NCI-H1436 treated with DMSO at 0.1 percent for 48 hours (cell line): ENCODE measurements at places on chromosomes 11 and 22.

- no peak for DNase-seq
Measured at GRCh38 chr11:128821556-128821955, 45.5 kb downstream of the KCNJ1 start.

- no peak for DNase-seq
Measured at GRCh38 chr11:61618978-61619377, 38.1 kb upstream of the SYT7 start.

- no peak for DNase-seq
Measured at GRCh38 chr22:28395920-28396753, 283.5 kb downstream of the TTC28 start.

- no peak for DNase-seq
Measured at GRCh38 chr11:71940561-71941219, 11.8 kb downstream of the RNF121 start.

GRCh38 chr22:20469110-20469868 lies 26.3 kb downstream of the KLHL22 start:
- no peak for DNase-seq

GRCh38 chr11:113272281-113272680 lies 42.1 kb upstream of the TTC12 start:
- DNase-seq: no peak

DNA sequence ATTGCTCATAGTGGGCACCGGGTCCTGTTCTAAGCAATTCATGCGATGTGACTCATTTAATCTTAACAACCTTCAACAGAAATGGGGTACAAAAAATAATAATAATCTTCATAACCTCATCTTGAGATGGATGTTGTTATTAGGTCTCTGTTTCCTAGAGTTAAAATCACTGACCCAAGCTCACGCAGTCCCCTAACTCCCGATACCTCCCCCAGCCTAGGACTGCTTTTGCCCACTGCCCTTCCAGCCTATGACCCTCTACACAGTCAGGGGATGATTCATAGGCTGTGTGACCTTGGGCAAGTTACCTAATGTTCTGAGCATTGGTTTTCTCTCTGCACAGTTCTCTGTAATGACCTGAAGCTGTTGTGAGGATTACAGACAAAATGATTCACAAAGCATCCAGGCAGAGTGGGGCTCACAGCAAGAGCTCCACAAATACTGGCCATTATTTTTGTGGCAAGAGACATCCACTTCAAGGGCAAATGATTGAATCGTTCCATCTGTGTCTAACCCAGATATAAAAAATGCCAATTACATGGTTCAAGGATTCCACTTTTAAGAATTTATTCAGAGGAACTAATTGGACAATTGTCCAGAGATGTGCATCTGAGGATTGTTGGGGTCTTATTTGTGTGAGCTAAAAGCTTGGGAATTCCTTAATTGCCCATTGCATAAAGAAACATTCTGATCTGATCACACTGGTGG lies 20.0 kb downstream of the MTFP1 start:
- no peak for DNase-seq

DNA sequence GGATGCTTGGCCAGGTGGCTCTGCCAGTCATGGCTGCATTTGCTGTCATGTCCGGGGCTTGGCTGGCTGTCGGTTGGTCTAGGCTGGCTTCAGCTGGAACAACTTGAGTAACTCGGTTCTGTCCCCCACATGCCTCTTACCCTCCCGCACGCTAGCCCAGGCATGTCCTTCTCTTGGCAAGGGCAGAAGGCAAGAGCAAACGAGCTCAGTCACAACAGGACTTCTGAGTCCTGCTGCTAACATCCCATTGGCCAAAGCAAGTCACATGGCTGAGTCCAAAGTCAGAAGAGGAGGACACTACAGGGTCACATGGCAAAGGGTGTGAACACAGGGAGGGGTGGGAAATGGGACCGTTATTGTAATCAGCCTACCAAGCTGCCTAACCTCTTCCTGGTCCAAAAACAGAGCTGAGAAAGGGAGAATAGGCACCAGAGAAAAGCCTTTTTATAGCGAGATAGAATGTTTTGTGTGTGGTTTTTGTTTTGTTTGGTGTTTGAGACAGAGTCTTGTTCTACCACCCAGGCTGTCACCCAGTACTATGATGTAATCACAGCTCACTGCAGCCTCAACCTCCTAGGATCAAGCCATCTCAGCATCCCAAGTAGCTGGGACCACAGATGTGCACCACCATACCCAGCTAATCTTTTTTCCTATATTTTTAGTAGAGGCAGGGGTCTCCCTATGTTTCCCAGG lies 81.9 kb downstream of the MN1 start:
- no peak for DNase-seq

GRCh38 chr22:42743501-42743991 lies 22.9 kb upstream of the A4GALT start:
- no peak for DNase-seq

GRCh38 chr11:70951139-70951804 lies 301.1 kb downstream of the SHANK2 start:
- no peak for DNase-seq

- DNase-seq: no peak
Measured at GRCh38 chr22:26589845-26590736, at the start of gene TPST2. TPST2 (minus strand) TSS chr22:26590132; CDS start chr22:26541630, 48,502 bp downstream.

- DNase-seq: no peak
Measured at GRCh38 chr22:22316589-22316988, 72.0 kb downstream of the VPREB1 start.

GRCh38 chr22:20866736-20867135 lies 7.9 kb downstream of the SNAP29 start:
- DNase-seq: no peak

GRCh38 chr11:128678024-128678423 lies 15.8 kb upstream of the FLI1 start:
- no peak for DNase-seq

GRCh38 chr11:17258670-17259069 lies 17.9 kb upstream of the NUCB2 start:
- no peak for DNase-seq

DNA sequence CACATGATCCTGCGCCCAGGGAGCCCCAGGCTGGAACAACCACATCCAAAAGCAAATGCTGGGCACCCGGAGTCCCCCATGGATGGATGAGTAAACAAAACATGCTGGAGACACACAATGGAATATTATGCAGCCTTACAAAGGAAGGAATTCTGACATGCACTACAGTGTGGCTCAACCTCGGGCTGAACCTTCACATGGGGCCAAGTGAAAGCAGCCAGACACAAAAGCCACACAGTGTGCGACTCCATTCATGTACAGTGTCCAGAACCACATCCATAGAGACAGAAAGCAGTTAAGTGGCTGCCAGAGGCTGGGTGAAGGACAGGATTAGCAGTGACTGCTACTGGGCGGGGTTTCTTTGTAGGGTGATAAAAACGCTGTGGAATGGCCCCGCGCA lies 10.1 kb downstream of the POLR3H start:
- no peak for DNase-seq

DNA sequence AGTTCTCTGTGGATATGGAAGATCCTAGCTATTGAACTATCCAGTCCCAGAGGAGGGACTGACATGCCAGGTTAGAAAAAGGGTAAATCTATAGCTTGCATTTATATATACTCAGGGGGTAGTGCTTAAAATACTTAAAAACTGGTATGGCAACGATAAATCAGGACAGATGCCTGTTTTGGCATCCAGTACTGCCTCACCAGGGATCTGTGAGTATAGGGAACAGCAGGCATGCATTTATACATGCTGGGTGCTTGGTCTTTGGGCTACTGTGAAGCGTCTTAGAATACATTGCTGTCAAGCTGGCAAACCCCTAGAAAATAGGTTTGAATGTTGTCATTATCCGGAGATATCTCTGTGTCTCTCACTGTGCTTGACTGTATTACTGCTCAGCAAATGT lies 94.2 kb upstream of the DRD2 start:
- no peak for DNase-seq

- no peak for DNase-seq
Measured at GRCh38 chr11:63709336-63709884, 28.1 kb downstream of the RTN3 start.

DNA sequence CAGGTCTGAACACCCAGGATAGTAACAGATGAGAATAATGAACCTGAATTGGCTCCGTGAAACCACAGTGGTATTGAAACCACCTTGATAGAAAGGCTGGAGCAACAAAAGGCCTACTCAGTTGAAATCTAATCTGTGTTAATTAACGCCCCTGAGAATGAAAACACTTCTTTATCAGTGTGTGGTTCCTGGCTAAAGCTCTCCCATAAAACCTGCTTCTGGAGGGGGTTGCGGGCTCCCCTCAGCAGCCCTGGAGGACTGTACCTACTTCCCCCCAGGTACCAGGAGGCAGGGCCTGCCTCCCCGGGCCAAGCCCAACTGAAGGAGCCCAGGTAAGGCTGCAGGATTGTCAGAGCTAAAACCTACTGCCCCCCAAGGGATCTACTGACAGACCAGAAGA lies 54.6 kb downstream of the PLEKHA7 start:
- DNase-seq: peak; percentile 77

- DNase-seq: no peak
Measured at GRCh38 chr11:68002575-68002937, 1.3 kb downstream of the UNC93B1 start.

DNA sequence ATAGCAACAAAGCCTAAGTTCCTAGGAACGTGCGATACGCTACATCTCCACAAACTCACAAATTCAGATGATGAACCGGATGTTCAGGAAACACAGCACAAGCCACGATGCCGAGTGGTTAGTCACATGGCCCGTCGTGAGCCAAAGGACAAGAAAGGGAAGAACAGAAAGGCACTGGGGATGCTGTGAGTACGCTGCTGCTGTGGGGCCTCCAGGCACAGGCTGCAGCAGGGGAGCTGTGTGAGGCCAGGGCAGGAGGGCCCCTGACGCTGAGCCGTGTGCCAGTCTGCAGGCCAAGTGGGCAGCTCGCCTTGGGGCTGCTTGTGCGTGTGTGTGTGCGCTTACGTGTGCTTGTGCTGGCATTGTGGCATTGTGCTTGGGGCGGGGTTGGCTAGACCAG lies 89.4 kb downstream of the CTTN start:
- DNase-seq: no peak

- DNase-seq: no peak
Measured at GRCh38 chr11:102614031-102614430, 11.1 kb downstream of the MMP20 start.

GRCh38 chr11:44862558-44863101 lies 88.1 kb downstream of the TP53I11 start:
- DNase-seq: no peak

GRCh38 chr11:280706-281485 lies 2.7 kb downstream of the NLRP6 start:
- DNase-seq: no peak

DNA sequence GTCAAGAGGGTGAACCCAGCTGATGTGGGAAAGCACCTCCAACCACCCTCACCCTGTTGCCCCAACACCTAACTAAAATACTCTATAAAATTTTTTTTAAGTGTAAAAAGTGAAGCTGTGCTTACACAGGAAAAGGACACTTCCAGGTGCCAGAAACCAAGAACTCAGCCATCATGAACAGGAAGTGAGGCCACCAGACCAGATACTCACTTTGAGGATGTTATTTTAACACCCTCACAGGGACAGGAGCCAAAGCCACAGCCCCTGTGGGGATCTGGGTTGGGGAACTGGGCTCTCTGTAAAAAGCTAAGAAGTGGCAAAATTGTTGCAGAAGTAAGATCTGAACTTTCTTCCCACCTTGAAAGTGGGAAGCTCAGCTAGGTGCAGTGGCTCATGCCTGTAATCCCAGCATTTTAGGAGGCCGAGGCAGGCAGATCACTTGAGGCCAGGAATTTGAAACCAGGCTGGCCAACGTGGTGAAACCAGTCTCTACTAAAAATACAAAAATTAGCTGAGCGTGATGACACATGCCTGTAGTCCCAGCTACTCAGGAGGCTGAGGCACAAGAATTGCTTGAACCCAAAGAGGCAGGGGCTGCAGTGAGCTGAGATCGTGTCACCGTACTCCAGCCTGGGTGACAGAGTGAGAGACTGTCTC lies 3.8 kb downstream of the RSPH14 start:
- DNase-seq: no peak

- no peak for DNase-seq
Measured at GRCh38 chr22:41739576-41739975, 40.3 kb downstream of the MEI1 start.

GRCh38 chr22:27404441-27404840 lies 397.1 kb downstream of the MN1 start:
- no peak for DNase-seq

DNA sequence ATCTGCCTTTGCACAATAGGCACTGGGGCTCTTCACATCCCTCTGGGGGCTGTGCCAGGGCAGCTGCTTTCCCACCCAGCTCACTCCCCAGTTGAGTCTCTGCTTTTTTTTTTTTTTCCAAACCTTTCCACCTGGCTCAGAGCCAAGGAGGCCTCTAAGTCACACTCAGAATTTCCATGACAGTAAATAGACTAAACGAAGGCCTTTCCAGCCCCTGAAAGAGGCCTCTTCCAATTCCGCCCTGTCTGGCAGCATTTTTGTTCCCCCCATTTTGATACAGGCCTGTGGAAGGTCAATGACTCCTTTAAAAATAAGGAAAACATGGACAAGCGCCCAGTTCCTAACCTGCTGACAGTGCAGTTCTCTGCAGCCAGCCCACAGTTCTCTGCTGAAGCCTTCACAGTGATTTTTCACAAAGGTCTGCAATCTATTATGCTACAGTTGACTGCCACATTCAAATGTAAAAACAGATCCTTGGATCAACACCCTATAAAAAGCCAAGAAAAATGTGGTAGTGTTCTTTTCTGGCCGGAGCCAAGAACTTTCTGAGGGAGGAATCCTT lies 107.5 kb upstream of the SESN3 start:
- DNase-seq: no peak

GRCh38 chr22:44211256-44211945 lies 30.7 kb downstream of the PARVG start:
- DNase-seq: no peak

- no peak for DNase-seq
Measured at GRCh38 chr22:35600476-35600875, 16.7 kb downstream of the MB start.

DNA sequence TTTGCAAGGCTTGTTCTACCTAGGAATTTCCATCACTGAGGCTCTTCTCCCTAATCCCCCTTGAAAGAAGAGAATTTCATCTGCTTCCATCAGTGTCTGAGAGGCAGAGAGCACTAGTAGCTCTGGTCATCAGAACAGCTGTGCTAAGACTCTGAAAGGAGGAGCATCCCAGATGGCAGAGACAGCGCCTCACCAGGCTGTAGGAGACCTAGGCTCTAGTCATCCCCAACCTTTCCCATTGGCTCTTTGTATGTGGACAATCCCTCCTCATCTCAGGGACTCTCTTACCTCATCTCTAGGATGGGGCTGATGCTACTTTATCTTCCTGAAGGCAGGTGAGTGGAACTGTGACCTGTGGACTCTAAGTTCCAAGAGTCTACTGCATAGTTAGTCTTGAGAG lies 8.8 kb upstream of the OR9I1 start:
- DNase-seq: no peak

- DNase-seq: no peak
Measured at GRCh38 chr11:126115127-126115495, 52.4 kb upstream of the CDON start.

GRCh38 chr11:35215945-35216344 lies 77.0 kb downstream of the CD44 start:
- no peak for DNase-seq

GRCh38 chr22:35938226-35938625 lies 90.4 kb downstream of the RBFOX2 start:
- DNase-seq: no peak

GRCh38 chr11:65953471-65953870 lies 8.1 kb upstream of the SART1 start:
- DNase-seq: no peak

GRCh38 chr11:122424636-122425035 lies 230.9 kb upstream of the UBASH3B start:
- DNase-seq: no peak
